Stimulated activated CD8-positive, alpha-beta memory T cell treated with anti-CD3 and anti-CD28 coated beads, Interleukin-12 subunit alpha, Interleukin-12 subunit beta, amount 100 ng/mL, for 4 hours (primary cell): ENCODE measurements at places on chromosomes 2 and 18.

- DNase-seq, result no peak
Observed at GRCh38 chr2:121189011-121189410, 96.0 kb downstream of the TFCP2L1 start.

- no peak for DNase-seq
Observed at GRCh38 chr18:28439870-28440269, 262.9 kb upstream of the CDH2 start.

GRCh38 chr2:232058063-232058877, 96.8 kb downstream of the DIS3L2 start:
- DNase-seq, result no peak

GRCh38 chr18:70165936-70166335, 39.6 kb downstream of the RTTN start:
- DNase-seq, result no peak

GRCh38 chr2:207216457-207216856, 50.7 kb upstream of the KLF7 start:
- no peak for DNase-seq

DNA sequence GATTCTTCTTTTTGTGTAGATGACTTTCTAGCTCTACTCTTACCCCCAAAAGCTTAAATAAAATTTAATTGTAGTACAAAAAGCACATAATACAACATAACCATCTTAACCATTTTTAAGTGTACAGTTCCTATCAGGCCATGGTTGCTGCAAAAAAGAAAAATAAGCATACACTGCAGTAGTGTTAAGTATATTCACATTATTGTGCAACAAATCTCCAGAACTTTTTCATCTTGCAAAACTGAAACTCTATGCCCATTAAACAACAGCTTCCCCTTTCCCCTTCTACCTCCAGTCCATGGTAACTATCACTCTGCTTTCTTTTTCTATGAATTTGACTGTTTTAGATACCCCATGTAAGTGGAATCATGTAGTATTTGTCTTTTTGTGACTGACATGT, 18.1 kb downstream of the PPM1B start:
- DNase-seq, result no peak

GRCh38 chr2:182259629-182260150, 167.1 kb downstream of the PDE1A start:
- DNase-seq, result no peak

- no peak for DNase-seq
Observed at GRCh38 chr18:7638321-7638720, 71.2 kb downstream of the PTPRM start.
